ENCODE measurements at places on chromosomes 5 and 9.

- no peak for DNase-seq
Observed at GRCh38 chr5:32724526-32724925, 13.4 kb downstream of the NPR3 start.

DNA sequence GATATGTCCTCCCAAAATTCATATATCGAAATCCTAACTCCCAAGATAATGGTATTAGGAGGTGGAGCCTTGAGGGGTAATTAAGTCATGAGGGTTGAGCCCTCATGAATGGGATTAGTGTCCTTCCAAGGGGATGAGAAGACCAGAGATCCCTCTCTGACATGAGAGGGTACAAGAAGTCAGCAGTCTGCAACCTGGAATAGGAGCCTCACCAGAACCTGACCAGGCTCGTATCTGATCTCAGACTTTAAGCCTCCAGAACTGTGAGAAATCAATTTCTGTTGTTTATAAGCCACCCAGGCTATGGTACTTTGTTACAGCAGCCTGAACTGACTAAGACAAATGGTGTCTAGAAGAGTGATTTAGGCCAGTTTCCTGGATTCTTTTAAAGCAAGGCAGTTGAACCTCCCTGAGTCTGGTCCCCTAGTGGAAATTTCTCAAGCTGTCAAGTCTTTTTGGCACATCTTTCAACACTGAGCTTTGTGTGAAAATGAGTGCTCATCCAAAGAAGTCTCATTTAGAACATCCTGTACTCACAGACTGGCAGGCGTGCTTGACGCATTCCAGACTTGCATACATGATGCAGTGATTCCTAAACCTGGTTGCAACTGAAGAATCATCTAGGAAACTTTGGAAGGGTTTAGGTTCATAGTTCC is 254.8 kb upstream of the PPP1R2B start:
- DNase-seq, result no peak

DNA sequence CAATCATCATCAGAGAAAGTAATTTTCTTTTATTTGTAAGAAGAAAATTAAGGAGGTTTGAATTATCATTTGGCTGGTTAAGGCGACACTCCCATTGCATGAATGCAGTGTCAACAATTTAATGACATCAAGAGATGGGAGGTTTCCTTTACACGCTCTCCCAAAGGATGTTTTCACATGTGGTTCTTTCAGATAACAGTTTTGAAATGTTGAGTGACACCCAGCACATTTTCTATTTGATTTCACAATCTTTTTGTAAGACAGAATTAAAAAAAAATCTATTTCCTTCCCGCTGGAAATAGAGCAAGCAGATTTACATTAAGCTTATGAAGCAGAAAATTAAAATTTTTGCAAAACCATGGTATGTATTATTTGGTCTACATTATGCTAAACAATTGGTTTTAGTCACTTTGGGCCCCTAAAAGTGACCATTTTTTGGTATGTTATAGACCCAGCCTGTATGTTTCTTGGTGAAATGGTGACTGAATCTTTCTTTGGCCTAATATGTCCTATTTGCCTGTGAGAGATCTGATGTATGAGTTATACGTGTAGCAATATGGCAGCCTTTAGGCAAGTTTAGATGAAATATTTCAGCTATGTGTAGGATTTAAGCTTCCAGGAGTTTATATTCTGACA is 18.9 kb upstream of the ANKRD55 start:
- no peak for DNase-seq

DNA sequence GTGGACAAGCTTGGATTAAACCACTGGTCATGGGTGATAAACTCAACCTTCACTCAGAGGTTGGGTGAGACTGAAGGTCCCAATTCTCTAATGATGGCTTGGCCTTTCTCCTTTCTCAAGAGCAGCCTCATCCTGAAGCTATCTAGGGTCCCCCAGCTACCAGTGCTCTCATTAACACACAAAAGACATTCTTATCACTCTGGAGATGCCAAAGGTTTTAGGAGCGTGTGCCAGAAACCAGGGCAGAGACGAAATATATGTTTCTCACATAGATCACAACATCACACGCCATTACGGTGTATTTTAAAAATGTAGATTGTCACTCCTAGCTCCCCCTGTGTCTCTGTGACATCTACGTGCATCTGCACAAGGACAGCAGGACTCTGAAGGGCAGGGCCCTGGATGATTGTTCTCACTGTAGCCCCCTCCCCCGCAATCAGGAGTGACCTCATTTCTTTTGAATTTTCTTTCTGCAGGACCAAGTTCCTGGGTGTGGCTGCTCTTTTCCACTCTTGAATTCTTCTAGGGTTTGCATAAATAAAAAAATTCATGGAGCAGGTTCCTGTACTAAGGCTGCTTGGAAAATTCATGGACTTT is 311.3 kb downstream of the GADD45G start:
- peak; percentile 35 for DNase-seq

DNA sequence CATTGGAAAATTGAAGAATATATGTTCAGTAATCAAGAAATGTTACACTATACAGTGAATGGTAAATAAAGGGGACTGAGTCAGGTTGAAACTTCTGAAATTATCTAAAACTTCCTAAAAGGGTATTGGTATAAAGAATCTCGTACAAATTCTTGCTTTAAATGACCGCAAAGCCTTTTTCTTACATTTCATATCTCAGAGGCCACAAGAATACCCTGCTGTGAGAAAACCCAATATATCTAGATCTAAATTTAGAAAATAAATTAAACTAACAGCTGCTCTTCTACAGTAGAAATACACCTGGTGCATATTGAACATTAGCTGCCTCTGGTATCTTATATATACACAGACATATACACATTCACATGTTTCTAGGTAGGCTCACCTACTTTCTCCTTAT is 221.7 kb downstream of the PCSK5 start:
- DNase-seq, result no peak

DNA sequence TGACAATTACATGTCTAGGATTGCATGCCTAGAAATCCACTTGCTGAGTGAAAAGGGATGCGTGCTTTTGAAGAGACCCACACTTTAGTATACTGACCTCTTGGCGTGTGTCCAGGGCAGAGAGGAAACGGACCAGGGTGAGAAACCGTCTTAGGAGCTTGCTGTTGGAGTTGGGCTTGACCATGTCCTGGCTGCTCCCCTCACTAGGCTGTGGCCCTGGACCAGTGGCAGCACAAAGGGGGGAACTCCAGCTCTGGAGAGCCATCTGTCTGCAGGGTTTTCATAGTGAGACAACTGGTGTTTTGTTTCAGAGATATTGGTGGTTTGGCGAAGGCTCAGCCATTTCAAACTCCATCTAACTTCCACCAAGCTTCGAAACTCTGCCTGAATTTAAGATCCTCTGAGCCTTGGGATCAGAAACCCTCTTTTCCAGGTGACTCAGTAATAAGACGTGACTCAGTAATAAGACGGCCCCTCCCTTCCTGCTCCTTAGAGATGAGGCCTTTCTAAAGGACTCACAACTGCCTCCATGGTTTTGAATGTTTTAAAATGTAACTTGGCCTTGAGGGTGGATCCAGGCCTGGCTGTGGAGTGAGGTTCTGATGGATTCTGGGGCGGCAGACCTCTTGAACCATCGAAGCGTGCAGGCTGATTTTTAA is 165.8 kb downstream of the MELK start:
- DNase-seq, result no peak

DNA sequence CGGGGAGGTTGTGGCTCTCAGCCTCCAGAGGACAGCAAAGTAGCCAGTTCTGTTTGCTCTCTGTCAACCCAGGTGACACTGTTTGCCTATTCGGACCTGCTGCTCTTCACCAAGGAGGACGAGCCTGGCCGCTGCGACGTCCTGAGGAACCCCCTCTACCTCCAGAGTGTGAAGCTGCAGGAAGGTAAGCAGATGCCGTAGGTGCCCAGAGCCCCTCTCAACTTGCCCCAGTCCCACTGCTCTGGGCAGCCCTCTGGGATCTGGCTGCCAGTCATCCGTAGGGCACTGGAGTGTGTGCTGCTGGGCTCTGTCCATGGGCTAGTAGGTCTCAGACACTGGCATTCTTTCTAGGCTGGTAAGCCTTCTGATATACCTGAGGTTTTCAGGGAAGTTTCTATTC is 59.3 kb downstream of the RGS3 start:
- DNase-seq, result no peak

- DNase-seq, result no peak
Observed at GRCh38 chr9:135332979-135333748, 146.4 kb upstream of the PPP1R26 start.

DNA sequence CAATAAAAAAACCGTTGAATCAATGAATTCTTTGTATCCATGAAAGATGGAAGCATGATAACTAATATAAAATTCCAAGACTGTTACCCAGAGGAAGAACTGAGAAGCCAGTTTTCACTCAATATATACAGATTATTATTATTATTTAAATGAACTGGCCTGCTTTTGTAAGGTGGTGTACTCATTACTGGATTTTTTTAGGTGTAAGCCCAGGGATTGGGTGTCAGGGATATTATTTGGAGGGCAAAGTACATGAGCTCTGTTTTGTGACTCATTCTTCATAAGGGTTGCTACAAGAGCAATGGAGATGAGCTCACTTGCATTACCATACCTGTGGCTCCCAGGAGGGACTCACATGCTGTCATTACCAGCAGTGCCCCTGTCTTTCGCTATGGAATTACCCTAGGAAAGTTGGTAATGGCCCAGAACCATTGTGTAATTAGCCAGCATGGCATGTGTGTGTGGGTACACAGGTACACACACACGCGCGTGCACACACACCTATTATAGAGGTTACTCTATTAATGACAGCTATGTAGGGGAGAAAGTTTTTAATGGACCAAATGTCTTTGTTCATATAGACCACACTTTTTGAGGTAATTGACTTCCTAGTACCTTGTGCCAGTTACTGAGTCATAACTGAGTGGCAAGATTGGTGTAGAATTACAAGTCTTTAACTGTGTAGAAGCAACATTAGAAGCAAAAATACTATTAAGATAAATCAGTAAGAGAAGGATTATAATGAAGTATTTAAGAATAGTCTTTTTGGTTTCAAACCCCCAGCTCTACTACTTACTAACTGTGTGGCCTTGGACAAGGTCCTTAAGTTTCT is 143.4 kb downstream of the GDNF start:
- no peak for DNase-seq

- no peak for DNase-seq
Observed at GRCh38 chr9:132114102-132114707, 34.5 kb upstream of the MED27 start.

GRCh38 chr5:113122053-113122452 is 145.5 kb downstream of the DCP2 start:
- no peak for DNase-seq
